ENCODE measurements at places on chromosomes 6 and 20.

- no peak for DNase-seq
These were observed 4.7 kb downstream of the AGPAT1 start for GRCh38 chr6:32171234-32171633.

DNA sequence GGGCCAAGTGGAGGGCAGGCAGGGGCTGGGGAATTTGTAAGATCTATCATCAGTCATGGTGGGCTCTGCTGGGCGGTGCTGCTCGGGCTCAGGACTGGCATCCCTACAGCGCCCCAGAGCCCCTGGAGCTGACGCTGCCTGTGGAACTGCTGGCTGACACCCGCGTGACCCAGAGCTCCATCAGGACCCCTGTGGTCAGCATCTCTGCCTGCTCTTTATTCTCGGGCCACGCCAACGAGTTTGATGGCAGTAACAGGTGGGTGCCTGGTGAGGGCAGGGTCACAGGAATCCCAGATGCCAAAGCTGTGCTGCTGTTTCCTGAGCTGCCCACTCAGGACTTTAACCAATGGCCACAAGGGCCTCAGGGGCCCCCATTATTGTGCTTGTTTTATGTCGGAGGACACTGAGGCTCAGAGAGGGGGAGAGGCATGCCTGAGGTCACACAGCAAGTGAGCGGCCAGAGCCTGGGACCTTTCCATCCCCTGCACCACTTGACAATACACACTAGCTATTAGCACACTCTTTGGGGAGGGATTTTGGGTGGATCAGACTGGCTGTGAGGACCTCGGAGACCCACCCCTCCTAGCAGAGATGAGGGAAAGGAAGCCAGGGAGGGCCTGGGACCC, 6.3 kb downstream of the BPIFB2 start:
- DNase-seq, result no peak

DNA sequence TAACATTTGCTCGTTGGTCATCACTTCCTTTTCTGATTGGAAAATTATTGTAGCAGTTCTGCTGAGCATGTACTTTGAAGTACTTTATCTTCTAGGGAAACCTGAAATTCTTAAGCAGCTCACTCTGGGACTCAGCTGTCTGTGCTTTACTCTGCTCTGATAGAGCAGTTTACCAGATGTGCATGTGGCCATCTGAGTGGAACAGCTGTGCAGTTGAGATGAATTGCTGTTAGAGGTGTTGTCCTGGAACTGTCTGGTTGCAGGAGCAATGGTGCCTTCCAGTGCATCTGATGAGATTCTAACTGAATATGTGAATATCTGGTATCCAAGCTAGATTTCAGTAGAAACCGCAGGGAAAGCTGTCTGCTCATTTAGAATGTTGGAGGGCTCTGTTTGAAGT, 27.2 kb downstream of the PANK2 start:
- DNase-seq, result no peak

DNA sequence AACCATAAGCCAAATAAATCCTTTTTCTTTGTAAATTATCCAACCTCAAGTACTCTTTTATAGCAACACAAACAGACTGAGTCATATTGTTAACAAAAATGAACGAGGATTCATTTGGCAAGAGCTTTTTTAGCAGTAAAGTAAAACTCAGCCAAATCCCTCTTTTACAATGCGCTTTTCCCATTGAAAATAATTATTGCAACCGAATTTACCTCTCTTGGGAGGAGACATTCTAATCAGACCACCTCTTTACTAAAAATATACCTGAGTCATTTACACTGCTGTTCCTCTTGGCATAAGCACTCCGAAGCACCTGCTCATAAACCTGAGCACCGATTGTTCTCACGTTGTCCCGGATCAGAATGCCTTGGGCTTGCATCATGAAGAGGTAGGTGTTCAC, 57.4 kb downstream of the B4GALT5 start:
- DNase-seq, result no peak

DNA sequence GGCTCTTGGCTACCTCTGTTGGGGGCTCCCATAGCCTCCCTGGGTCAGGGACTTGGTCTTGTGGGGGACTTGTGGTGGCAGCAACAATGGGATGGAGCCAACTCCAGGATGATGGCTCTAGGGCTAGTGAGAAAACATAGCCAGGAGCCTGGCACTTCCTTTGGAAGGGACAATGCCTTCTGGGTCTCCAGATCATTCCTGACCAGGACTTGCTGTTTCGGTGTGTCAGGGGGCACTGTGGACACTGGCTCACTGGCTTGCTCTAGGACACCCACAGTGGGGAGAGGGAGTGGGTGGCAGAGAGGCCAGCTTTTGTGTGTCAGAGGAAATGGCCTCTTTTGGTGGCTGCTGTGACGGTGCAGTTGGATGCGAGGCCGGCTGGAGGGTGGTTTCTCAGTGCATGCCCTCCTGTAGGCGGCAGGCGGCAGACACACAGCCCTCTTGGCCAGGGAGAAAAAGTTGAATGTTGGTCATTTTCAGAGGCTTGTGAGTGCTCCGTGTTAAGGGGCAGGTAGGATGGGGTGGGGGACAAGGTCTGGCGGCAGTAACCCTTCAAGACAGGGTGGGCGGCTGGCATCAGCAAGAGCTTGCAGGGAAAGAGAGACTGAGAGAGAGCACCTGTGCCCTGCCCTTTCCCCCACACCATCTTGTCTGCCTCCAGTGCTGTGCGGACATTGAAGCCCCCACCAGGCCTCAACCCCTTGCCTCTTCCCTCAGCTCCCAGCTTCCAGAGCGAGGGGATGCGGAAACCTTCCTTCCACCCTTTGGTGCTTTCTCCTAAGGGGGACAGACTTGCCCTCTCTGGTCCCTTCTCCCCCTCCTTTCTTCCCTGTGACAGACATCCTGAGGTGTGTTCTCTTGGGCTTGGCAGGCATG, 9.2 kb downstream of the VEGFA start:
- no peak for DNase-seq

DNA sequence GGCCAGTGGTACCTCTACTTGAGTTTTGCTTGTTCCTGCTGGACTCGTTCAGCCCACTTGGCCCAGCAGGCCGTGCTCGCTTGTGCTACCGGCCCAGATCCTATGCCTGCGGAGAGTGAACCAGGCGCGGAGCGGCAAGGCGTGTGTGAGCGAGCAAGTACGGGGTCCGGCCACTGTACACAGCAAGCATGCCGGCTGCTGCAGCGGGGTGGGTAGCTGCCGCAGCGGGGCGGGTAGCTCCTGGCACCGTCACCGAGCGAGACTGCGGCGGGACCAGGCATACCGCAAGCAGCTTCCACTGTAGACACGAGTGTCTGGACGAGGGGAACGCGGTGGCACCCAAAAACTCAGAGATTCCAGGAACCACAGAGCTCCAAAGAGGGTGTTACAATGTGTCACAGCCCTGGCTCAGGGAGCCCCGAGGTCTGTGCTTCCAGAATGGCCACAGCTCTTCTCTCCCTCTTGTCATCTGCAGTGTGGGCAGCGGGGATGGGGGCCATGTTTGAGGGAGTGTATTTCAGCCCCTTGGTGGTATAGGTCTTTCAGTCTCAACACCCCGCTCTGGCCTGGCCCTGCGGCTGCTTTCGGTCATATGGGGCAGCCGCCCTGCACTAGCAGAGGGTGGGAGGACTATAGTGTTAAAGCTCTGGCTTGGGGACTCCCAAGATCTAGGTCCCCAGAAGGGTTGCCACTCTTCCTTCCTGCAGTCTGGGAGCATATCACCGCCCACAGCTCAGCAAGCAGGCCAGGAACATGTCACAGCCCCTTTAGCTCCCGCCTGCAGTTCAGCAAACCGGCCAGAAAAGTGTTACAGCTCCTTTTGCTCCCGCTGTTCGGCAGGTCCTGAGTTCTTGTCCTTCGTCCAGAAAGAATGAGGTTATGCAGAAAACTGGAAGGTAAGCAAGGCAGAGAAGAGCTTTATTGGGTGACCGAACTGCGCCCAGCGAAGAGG, 6.1 kb upstream of the RWDD1 start:
- no peak for DNase-seq

DNA sequence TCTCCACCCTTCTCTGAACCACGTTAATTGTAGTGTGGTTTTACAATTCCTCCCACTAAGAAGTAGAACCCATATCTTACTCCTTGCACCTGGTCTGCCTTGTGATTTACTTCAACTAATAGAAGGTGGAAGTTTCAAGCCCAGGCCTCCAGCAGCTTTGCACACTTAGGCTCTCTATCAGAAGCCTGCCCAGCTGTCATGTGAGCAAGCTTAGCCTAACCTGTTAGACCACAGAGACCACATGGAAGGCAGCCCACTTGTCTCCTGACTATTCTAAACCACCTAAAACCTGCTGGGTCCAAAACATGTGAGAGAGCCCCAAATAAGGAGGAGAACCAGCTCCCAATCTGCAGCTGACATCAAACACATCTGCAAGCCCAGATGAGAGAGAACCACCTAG, 127.6 kb upstream of the BTBD3 start:
- no peak for DNase-seq

- no peak for DNase-seq
These were observed 165.4 kb downstream of the DST start for GRCh38 chr6:56477241-56477640.

DNA sequence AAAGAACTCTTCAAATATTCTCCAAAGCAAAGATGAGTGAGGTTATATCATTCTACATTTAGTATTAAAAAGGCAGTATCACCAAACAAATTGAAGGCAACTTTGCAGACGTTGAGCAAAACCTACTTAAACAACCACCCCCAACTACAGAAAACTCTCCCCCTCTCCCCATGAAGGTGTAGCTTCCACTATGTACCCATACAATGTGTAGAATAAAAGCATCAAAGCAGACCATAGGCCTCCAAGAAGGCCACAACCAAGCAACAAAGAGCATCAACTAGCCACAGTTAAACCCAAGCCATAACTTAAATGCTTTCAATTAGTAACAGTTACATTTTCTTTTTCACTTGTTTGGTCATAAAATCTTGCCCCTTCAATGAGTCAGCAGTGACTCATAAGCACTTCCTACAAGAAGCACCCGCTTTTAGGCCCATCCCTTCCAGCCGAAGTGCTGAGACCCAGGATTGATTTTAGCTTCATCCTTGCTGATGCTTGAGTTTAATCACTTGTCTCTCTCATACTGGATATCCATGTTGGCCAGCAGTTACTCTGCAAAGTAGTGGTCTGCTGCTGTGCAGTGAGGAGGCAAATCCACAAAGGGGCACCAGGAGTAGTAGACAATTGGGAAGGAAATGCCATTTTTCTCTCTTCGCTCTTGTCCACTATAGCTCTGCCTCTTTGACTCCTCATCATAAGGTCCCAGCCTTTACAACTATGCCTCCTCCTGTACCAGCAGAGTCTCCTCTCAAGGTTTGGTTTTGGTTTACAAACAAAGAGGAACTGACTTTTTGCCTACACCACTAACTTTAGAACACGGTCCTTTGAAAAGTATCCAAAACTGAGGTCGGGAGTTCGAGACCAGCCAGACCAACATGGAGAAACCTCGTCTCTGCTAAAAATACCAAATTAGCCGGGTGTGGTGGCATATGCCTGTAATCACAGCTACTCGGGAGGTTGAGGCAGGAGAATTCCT, 8.4 kb upstream of the NUP153 start:
- no peak for DNase-seq

Measured in memory B cell (primary cell).